RWPE1 (cell line): ENCODE measurements at places on chromosomes 7 and 10.

GRCh38 chr7:53397911-53398310 lies 362.5 kb downstream of the POM121L12 start:
- DNase-seq = no peak

DNA sequence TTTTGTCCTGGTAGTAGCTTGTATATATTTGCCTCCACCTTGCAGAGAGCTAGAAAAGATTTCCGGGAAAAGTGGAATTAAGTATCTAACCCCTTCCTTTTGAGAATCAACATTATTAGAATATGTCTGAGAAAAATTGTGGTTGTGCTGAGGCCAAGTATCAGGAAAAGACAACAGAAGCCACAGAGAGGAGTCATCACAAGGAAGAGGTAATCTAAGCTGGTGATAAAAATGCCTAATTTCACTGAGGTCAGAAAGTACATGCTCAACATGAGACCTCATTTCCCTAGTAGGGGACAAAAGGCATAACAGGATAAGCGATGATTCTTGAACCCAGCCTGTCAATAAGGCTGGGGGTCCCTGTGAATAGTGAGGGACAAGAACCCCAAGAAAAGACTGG lies 97.0 kb upstream of the PDE1C start:
- DNase-seq = no peak

DNA sequence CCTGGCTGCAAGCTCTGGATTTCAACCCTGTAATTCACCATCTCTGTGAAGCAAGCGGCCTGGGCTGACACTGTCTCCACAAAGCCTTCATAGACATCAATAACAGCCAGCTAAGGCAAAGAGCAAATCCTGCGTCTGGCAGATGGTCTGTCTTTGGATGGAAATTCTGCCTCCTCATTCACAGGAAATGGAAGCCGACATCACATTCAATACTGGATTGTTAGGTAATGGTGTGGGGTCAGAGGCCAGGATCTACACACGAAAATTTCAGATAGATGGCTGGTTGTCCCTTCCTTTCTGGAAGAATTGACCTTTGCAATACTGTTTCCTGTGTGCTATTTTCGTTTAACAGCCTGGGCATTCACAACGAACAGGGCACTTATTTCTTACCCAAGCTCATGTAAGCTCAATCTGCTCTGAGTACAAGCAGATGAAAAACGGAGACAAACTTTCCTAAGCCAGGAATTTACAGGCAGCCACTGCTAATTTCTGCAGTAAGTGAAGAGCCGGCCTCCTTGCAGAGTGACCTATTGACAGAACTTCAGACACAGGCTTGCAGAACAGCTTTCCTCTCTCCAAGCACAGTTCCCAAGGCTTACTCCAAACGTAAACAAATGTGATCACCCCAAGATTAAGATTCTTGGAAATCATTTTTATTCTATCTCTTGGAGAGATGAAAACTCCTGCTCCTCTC lies 3.1 kb upstream of the ADAM12 start:
- DNase-seq = no peak

DNA sequence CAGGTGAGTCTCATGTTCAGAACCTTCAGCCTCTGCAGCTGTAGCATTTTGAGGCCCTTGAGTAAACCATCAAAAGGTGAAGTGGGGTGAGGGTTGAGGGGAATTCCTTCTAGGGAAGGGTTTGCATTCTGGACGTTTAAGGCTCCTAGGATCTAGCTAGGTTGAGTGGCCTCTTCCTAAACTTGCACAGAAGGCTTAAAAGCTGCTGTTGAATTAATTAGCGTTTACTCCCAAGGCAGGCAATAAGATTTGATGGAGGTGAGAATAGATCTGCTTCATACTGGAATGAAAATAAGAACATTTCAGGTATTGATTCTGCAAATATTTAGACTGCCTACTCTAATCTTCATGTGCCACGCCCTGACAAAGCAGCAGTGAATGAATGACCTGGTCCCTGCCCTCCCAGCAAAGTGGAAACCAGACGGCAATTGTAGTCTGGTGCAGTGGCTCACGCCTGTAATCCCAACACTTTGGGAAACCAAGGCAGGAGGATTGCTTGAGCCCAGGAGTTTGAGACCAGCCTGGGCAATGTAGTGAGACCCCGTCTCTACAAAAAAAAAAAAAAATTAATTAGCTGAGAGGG lies 11.4 kb upstream of the KPNA7 start:
- DNase-seq = no peak

GRCh38 chr7:29282819-29283414 lies 88.3 kb downstream of the CHN2 start:
- no peak for DNase-seq

DNA sequence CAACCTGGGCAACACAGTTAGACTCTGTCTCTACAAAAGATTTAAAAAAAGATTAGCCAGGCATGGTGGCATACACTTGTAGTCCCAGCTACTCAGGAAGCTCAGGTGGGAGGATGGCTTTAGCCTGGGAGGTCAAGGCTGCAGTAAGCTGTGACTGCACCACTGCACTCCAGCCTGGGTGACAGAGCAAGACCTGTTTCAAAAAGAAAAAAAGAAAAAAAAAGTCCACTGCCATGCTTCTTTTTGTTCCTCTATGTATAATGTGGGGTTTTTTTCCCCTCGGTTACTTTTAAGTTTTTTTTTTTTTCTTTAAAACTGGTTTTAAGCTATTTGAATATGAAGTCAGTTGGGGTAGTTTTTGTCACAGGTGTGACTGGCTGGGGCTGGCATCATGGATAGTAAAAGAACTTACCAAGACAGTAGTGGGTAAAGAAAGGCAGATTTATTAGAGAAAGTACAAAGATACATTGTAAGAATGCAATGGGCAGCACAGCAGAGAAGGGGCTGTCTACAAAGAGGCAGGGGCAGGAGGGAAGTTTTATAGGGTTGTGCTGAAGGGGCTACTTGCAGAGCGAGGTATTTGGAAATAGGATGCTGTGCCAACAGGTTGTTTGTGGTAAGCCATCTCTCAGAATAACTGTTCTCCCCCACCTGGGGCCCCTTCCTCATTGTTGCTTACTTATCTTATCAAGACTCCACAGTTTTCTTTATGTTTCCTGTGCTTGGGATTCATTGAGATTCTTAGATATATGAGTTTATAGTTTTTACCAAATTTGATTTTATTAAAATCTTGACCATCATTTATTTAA lies 177.3 kb downstream of the PHTF2 start:
- DNase-seq = no peak

GRCh38 chr10:22894714-22895113 lies 33.1 kb upstream of the ARMC3 start:
- no peak for DNase-seq

- no peak for DNase-seq
Measured at GRCh38 chr7:6508950-6509349, 42.3 kb downstream of the GRID2IP start.

DNA sequence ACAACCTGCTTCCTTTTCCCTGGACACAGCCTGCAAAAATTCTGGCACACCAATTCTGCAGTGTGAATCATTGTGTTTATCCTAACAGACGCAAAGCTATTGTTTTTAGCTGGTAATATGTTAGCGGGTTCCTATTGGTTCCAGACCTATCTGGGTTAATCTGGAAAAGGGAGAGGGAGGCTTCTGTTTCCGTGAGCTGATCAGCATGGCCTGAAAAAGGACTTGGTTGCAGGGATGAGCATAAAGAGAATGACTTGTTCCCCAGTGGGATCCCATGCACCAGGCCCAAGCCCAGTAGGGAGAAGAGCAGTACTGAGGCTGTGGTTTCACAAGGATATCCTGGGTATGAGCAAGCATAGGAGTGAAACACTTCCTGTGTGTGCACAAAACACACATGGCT lies 78.4 kb downstream of the PDE1C start:
- no peak for DNase-seq

DNA sequence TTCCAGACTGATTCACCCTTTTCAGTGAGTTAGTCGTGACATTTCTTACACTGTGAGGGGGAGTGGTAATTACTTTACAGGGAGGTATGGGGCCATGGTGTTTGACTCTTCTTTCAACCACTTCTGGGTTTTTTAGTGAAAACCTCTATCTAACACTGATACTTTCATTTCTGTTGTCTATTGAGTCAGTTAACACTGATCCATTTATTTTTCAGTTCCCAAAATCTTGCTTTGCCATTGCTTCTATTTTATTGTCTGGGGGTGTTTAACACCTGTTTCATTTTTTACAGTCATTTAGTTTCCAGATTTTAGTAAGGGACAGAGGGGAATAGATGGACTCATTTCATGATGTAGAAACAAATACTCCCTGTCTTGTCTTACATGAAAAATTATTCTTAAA lies 61.5 kb downstream of the HELLS start:
- DNase-seq = no peak

DNA sequence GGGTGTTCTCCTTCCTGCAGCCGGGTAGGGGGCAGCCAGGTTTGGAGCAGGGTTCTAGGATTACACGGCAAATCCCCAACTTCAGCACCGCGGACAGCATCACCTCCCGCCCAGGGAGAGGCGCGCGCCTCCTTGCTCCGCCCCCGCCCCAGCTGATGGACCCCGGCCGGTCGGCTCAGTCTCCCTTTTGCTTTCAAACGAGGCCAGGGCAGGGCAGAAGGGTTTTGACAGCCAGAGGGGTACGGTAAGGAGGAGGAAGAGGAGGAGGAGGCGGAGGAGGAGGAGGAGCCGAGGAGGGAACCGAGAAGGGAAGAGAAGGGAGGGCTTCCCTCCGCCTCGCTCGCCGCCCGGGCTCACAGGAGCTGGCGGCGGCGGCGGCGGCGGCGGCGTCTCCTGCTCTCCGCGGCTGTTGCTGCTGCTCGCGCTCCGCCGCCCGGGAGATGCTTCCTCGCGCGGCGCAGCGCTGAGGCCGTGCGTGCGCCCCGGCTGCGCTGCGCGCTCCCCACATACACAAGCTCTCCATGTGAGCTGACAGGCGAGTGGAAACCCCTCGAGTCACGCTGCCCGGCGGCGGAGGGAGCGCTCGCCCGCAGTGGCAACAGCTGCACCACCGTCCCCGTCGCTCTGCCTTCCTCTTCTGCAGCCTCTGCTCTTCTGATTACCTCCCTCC lies 615 bp upstream of the CNTNAP2 start:
- DNase-seq = peak; percentile 4

- no peak for DNase-seq
Measured at GRCh38 chr7:128453836-128454804, 1.6 kb upstream of the HILPDA start.

DNA sequence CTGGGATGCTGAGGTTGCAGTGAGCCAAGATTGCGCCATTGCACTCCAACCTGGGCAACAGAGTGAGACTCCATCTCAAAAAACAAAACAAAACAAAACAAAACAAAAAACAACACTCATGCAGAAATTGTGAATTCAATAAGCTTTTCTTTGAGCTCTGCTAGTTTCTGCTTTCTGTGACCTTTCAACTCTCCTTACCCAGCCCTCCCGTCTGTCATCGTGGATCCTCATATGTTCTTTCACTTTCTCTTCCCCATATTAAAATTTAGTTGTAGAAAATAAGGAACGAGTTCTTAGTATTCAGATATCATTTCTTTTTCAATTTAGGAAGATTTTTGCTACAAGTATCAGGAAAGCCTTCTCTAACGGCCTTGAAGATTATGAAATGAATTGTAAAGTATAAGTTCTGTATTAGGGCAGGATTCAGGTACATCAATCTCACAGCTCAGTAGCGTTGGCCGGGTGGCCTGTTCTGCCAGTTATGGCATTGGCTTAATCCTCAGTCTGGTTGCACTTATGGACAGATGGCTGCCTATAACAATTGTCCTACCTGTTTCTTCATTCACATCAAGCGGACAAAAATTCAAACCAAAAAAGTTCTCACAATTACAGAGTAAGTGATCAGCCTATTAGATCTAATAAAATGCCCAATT lies 1167.0 kb downstream of the SORCS3 start:
- DNase-seq = no peak

- no peak for DNase-seq
Measured at GRCh38 chr7:135998081-135998480, 20.9 kb upstream of the MTPN start.

DNA sequence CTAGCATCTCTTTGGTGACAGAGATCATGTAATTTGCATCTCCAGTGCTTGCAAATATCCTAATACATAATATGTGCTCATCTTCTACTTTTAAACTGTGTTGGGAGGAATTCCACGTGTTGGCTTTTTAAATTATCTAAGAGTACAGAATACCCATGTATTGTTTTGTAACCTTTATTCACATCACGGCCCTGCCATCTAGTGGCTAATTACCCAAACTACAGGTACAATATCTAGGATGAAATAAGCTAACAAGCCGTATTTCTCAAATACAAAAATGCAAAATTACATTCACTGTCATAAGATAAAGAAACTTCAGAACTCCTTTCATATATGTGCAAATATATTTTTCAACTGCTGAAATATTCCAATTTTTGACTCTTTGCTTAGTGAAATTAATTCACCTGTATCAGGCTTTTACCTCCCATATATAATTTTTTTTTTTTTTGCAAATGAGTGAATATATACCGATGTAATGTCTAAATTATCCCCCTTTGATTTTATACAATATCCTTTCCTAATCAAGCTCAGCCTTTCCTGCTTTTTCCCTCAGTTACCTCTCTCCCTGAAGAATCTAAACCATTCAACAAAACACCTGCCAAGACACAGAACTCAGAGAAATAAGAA lies 30.3 kb upstream of the LSM8 start:
- DNase-seq = peak; percentile 34

DNA sequence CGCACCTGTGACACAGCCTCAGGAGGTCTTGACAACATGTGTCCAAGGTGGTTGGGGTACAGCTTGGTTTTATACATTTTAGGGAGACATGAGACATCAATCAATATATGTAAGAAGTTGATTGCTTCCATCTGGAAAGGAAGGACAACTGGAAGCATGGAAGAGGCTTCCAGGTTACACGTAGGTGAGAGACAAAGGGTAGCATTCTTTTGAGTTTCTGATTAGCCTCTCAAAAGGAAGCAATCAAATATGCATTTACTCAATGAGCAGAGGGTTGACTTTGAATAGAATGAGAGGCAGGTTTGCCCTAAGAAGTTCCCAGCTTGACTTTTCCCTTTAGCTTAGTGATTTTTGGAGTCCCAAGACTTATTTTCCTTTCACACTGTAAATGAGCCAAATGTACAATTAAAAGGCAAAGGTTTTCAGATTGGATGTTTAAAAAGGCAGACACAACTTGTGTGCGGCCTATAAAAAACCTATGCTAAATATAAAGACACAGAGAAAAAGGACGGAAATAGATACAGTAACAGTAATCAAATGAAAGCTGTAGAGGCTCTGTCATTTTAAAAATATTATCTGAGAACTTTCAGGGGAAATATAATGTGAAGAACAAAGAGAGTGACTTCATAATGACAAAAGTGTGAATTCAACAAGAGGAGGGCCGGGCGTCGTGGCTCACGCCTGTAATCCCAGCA lies 65.7 kb upstream of the LANCL2 start:
- DNase-seq = no peak

- DNase-seq = no peak
Measured at GRCh38 chr7:1857487-1858421, 187.7 kb downstream of the ELFN1 start.

DNA sequence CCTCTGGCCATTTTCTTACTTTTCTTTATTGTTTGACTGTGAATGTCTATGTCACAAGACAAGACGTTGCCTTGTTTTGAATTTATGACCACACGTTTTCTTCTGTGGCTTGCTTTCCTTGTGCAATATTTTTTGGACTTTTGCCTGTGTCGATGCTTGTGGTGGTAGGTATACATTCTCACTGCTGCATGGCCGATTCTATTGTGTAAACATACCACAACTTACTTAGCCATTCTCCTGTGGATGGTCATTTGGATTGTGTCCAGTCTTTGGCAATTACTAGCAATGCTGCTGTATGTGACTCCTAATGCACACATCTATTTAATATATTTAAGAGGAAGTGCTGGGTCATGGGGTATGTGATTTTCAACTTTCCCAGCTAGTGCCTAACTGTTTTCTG lies 18.0 kb upstream of the DLG5 start:
- no peak for DNase-seq

- DNase-seq = no peak
Measured at GRCh38 chr10:78577712-78578111, 491.1 kb upstream of the ZMIZ1 start.
